ENCODE measurements at places on chromosomes 5 and 9.
A peak's percentile ranks its signal among the peaks of the same experiment; 100 is the strongest.

DNA sequence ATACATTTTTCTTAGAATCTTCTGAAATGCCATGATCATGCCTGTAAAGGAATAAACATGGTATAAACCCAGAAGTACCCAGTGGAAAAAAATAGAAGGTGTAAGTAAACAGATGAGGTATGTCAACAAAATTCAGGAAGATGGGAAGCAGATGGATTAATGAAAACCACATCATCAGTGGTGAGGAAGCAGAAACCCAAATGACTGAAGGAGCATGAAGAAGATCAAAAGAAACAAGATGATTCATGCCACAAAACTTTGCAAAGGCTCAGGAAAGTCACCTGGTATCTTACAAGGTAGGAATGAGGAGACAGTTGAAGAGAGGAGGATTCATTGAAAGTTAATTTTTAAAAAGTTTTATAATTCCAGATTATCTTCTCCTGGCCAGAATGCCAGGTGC, 132.8 kb upstream of the PAPPA start:
- no peak for DNase-seq

DNA sequence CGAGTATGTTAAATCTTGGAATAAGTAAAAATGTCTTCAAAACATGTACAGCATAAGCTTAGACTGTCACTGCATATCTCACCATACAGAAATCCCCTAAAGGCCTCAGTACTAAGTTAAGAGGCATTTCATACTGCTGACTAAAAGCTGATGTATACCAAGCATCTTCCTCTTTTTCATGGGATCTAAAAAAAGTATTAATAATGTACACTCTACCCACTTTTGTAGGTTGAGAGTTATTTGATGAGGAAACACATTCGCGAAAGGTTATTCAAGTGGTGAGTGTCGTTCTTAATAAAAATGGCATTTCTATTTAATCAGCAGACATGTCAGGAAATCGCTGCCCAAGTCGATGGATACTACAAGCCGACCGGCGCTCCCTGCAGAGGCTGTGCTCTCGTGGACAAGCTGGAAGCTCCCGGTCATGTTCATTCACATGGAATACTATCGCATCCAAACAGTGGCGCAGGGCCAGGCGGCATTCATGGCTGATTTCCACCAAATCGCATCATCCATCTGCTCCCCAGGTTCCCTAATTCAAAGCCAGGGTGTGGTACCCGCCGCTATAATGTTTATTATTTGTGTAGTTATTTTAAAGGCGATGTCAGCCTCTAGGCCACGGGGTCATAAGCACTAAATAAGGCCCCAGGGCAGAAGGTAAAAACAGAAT, 724 bp downstream of the SGTB start:
- peak; percentile 88 for DNase-seq

GRCh38 chr5:170821257-170821800, 37.8 kb downstream of the GABRP start:
- no peak for DNase-seq

- DNase-seq = peak; percentile 87
Observed at GRCh38 chr5:112604732-112605630, 132.7 kb upstream of the APC start.

DNA sequence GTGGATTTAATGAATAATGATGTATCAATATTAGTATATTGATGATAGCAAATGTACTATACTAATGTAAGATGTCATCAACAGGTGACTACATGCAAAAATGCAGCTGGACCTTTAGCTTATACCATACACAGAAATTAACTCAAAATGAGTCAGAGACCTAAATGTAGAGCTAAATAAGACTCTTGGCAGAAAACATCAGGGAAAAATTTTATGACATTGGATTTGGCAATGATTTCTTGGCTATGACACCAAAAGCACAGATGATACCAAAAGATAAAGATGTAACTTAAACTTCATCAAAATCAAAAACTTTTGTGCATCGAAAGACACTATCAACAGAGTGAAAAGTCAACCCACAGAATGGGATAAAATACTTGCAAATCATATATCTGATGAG, 64.0 kb upstream of the CCL21 start:
- DNase-seq = no peak

GRCh38 chr9:19533373-19533772, 124.6 kb downstream of the ACER2 start:
- no peak for DNase-seq

DNA sequence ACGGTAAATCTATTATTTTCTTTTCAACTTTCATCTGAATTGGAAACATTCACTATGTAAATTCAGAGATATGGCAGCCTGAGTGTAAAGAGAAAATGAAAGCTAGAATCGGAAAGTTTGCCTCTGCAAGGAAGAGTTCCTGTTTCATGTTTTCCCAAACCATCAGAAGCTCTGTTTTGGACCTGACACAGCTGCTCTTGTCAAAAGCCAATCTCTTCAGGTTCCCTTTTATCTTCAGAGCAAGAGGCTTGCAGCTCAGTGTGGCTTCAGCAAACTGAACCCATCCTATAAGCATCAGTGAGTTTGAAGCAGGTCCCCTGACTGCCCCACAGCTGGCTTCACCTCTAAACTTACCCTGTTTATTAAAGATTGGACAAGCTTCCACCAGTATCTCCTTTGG, 1099.7 kb downstream of the DTWD2 start:
- DNase-seq = peak; percentile 53

DNA sequence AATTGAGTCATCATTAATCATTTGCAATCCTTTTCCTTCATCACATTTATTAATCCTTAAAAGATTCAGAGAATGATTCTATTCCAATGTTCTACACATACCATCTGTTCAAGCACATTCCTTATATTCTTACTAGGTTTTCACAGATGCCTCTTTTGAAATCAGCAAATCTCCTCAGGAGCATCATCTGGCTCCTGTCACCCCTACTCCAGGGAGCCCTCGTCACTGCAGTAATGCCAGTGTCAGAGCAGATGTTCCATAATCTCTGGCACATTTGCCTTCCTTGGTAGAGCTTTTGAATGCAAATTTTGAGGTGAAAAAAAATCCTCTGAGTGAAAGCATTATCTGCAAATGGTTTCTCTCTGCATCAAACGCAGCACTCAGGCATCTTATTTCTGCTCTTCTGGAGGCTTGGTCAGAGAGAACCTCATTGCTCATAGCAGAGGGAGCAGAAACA, 7.6 kb upstream of the KCNV2 start:
- DNase-seq = no peak

- DNase-seq = no peak
Observed at GRCh38 chr5:33370466-33370859, 70.3 kb upstream of the TARS1 start.

- no peak for DNase-seq
Observed at GRCh38 chr9:75128535-75128934, 40.2 kb downstream of the OSTF1 start.

All from muscle of leg (tissue), 16 donors.